A673 (cell line): ENCODE measurements at places on chromosomes 2 and 18. TPM values are rescaled to one million over a fixed set of nuclear protein-coding genes. Genes with fewer than 3 reads are reported as not detected.

EFR3B gene
- total RNA-seq, result 0.76 and 1.0 TPM in 2 replicates

FARSB gene
- 70.3 and 72.1 TPM in 2 replicates for total RNA-seq

CDH19 gene
- not detected in 2 replicates for total RNA-seq

CFAP53 gene
- total RNA-seq, result 0.22 and 0.26 TPM in 2 replicates

TSHZ1 gene
- 1.8 and 3.6 TPM in 2 replicates for total RNA-seq

DOK6 gene
- total RNA-seq, result 13.7 and 17.0 TPM in 2 replicates

HRH4 gene
- total RNA-seq, result 0.15 TPM in 1 of 2 replicates, not detected in the other

GRCh38 chr2:187874786-187875185, 320.6 kb upstream of the TFPI start:
- H3K36me3 ChIP-seq, result no peaks in the 10 kb centered on the region
- no peak overlapping the region for H3K27ac ChIP-seq
- no peaks in the 10 kb centered on the region for H3K4me1 ChIP-seq
- no peak overlapping the region for H3K4me3 ChIP-seq

DNA sequence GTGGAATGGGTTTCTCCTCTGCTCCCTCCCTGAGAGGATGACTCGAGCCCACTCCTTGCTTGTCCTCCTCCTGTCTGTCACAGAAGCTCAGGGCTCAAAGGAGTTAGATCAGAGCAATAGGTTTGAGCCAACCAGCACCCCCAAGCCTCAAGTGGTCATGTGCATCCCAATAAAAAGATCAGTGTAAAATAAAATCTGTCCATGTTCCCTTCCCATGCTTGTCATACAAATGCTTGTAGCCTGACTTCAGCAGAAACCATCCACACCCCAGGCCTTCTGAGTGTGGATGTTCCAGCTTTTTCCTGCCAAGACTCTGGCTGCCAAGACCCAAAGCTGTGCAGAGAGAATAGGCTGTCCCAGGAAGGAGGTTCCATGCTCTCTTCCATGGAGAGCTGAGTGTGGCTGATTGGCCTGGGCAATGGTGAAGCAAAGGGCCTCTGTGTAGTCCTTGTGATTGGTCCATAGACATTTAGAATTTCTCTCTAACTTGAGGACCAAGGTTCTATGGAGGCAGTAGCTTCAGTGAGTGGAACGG, 67.4 kb downstream of the GYPC start:
- DNase-seq, result no peak
- H3K27ac ChIP-seq, result no peak overlapping the region
- no peaks in the 10 kb centered on the region for H3K4me1 ChIP-seq
- no peak overlapping the region for H3K4me3 ChIP-seq
- H3K27me3 ChIP-seq, result peaks cover 6% of the 10 kb centered on the region

- H3K4me1 ChIP-seq, result peaks cover 14% of the 10 kb centered on the region
- no peaks in the 10 kb centered on the region for H3K27me3 ChIP-seq
- H3K36me3 ChIP-seq, result no peaks in the 10 kb centered on the region
- no peak overlapping the region for H3K27ac ChIP-seq
These were observed 674.3 kb downstream of the ERBB4 start for GRCh38 chr2:211864328-211864727.

- no peak overlapping the region for H3K4me3 ChIP-seq
- no peak overlapping the region for H3K27ac ChIP-seq
- H3K4me1 ChIP-seq, result no peaks in the 10 kb centered on the region
- H3K27me3 ChIP-seq, result peaks cover 29% of the 10 kb centered on the region
- no peak for DNase-seq
These were observed 16.9 kb upstream of the PAIP2B start for GRCh38 chr2:71243634-71244301.

DNA sequence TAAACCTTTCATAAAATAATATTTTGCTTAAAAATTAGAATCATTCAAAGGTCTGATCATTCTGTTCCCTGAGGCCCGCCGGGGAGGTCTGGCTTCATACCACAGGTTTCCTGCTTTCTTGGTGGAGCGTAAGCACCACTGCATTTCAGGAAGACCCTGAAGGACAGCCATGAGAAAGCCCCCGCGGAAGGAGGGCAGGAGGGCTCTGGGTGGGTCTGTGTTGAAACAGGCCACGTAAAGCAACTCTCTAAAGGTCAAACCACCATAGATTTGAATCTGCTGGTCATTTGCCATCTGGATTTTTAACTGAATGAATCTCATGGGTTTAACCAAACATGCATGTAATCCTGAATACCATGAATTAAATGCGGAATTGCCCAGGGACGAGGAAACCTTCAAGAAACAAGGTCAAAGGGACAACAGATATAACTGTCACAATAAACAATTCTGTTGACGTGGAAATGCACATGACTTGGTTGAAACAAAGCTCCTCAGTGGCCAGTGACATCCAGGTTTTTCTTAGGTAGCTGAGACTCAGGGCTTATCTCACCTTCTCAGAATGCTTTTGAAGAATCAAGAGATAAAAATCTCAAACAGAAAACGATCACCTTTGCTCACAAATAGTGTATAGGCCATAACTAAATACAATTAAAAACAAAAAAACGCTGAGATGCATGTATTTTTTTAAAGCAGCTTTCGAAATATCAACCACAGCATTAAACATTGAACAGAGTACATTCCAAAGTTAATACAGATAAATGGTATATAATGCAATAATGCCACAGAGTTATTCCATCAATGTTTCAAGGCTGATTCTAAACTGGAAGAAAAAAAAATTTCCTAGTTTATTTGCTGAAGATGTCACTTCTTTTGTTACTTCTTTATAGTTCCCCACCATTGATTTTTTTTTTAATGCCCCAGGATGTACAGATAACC, 193.2 kb downstream of the BCL2 start:
- H3K27ac ChIP-seq, result no peak overlapping the region
- no peaks in the 10 kb centered on the region for H3K36me3 ChIP-seq
- H3K4me1 ChIP-seq, result peaks cover 38% of the 10 kb centered on the region
- no peak overlapping the region for H3K4me3 ChIP-seq
- DNase-seq, result no peak
- H3K27me3 ChIP-seq, result no peaks in the 10 kb centered on the region

GRCh38 chr2:33090553-33091134, 143.9 kb downstream of the LTBP1 start:
- peaks cover 11% of the 10 kb centered on the region for H3K27me3 ChIP-seq
- H3K27ac ChIP-seq, result no peak overlapping the region
- no peaks in the 10 kb centered on the region for H3K4me1 ChIP-seq
- no peak overlapping the region for H3K4me3 ChIP-seq
- H3K36me3 ChIP-seq, result no peaks in the 10 kb centered on the region
- no peak for DNase-seq

- H3K27ac ChIP-seq, result no peak overlapping the region
- H3K4me3 ChIP-seq, result no peak overlapping the region
- no peaks in the 10 kb centered on the region for H3K36me3 ChIP-seq
- no peaks in the 10 kb centered on the region for H3K27me3 ChIP-seq
- no peak for DNase-seq
These were observed 758.4 kb upstream of the KLHL29 start for GRCh38 chr2:22626621-22627020.

DNA sequence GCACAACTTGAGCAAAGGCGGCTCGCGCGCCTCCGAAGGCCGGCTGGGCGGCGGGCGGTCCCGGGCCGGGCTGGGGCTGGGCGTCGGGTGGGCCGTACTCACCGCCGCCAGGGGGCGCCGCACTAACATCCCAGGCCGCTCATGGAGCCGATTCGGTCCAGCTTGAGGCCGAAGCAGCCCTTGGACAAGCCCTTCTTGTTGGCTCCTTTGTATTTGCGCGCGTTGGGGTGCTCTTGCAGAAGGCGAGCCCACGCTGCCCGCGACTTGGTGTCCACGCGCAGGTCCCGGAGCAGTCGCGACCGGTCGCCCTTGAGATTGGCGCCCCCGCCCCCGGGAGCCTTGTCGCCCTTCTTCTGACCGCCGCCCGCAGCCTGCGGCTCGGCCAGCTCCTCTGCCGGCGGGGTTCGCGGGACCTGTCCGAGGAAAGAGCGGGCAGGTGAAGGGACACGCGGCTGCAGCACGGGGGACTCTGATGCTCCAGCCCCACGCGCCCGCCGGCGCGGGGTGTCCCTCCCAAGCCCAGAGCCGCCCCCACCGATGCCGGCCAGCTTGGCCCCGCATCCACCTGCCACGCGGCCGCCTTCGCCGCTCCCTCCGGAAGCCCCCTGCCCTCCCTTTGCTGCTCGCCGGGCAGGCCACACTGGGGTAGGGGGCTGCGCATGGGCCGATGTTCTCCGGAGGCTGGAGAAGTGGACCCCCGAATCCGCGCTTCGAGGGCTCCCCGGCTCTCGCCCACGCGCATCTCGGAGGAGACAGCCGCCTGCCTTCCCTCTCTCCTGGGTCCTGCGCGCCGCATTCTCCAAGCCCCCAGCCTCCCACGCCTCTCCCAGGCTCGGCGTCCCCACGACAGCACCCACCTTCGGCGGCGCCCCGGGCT, 655 bp downstream of the NPPC start:
- peak; percentile 79 for DNase-seq
- no peak overlapping the region for H3K27ac ChIP-seq
- H3K27me3 ChIP-seq, result peaks cover 40% of the 10 kb centered on the region
- H3K36me3 ChIP-seq, result no peaks in the 10 kb centered on the region
- H3K4me1 ChIP-seq, result peaks cover 14% of the 10 kb centered on the region

GRCh38 chr2:45823723-45824206, 172.3 kb downstream of the PRKCE start:
- DNase-seq, result no peak
- no peak overlapping the region for H3K4me3 ChIP-seq
- H3K27me3 ChIP-seq, result peaks cover 3% of the 10 kb centered on the region
- no peaks in the 10 kb centered on the region for H3K36me3 ChIP-seq
- no peaks in the 10 kb centered on the region for H3K4me1 ChIP-seq

GRCh38 chr2:224038049-224038829, 847 bp downstream of the SERPINE2 start:
- no peaks in the 10 kb centered on the region for H3K27me3 ChIP-seq
- DNase-seq, result peak; percentile 57
- H3K36me3 ChIP-seq, result no peaks in the 10 kb centered on the region
- peak overlapping the region; percentile 87 for H3K4me3 ChIP-seq
- H3K27ac ChIP-seq, result peak overlapping the region; percentile 68

DNA sequence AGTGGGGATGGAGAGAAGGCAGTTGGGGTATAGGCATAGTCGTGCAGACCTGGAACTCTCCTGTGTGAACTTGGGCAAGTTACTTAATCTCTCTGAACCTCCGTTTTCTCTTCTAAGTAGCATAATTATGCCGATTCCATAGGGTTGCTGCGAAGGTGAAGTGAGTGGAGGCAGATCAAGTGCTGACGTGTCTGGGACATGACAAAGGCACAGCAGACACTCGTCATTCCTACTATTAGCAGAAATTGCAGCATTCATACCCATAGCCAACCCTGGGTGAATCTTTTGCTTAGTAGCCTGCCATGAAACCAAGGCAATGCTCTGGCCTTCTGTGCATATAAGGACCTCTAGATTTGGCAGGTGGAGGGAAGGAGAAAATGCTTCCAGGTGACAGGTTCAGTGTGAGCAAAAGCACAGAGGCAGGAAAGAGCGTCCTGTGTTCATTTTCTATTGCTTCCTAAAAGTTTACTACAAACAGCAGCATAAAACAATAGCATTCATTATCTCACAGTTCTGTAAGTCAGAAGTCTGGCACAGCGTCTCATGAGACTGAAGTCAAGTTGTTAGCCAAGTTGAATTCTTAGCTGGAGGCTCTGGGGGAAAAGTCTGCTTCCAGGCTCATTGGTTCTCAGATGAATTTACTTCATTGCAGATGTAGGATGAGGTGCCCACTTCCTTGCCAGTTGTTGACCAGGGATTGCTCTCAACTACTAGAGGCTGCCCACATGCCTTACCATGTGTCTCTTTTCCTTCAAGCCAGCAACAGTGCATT, 77.8 kb downstream of the CTIF start:
- H3K27ac ChIP-seq, result no peak overlapping the region
- H3K27me3 ChIP-seq, result no peaks in the 10 kb centered on the region
- no peak overlapping the region for H3K4me3 ChIP-seq
- H3K4me1 ChIP-seq, result no peaks in the 10 kb centered on the region
- no peaks in the 10 kb centered on the region for H3K36me3 ChIP-seq

- H3K27ac ChIP-seq, result no peak overlapping the region
- no peak overlapping the region for H3K4me3 ChIP-seq
- H3K27me3 ChIP-seq, result no peaks in the 10 kb centered on the region
These were observed 62.6 kb downstream of the ODC1 start for GRCh38 chr2:10385501-10385900.

DNA sequence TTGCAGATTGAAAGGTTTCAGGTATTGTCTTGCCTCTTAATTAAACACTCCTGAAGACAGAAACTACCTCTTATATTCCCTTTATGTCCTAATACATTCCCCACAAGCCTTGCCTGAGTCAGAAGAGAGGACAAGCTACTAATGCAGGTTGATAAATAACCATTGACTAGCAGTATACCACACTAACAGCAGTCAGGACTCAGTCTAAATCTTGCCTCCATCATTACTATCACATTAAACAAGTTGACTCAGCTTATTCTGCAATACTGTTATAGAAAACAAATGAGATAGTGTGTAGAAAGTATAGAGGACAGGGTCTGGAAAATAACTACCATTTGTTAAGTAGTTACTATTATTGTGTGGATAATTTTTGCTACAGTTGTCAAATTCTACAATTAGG, 63.8 kb downstream of the TTC21B start:
- peaks cover 64% of the 10 kb centered on the region for H3K36me3 ChIP-seq
- no peak for DNase-seq
- no peak overlapping the region for H3K27ac ChIP-seq
- H3K4me1 ChIP-seq, result peaks cover 20% of the 10 kb centered on the region

DNA sequence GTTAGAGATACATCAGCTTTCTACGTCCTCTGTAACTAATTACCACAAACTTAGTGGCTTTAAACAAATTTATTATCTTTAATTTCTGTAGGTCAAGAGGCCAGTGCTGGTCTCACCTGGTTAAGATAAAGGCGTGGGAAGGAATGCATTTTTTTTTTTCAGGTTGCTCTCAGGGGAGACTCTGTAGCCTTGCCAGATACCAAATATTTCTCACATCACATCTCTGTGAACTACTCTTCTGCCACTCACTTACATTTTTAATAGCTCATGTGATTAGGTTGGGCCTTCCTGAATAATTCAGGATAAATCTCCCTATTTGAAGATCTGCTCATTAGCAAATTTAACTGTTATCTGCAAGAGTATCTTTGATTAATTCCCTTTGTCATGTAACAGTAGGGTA, 214.6 kb downstream of the CBLN2 start:
- H3K27me3 ChIP-seq, result no peaks in the 10 kb centered on the region
- H3K4me3 ChIP-seq, result no peak overlapping the region
- no peak for DNase-seq
- no peaks in the 10 kb centered on the region for H3K36me3 ChIP-seq

- peak; percentile 96 for DNase-seq
- H3K36me3 ChIP-seq, result no peaks in the 10 kb centered on the region
- H3K4me3 ChIP-seq, result no peak overlapping the region
- peaks cover 15% of the 10 kb centered on the region for H3K4me1 ChIP-seq
- H3K27me3 ChIP-seq, result no peaks in the 10 kb centered on the region
These were observed 166.1 kb downstream of the CLIP4 start for GRCh38 chr2:29281086-29281915.
